Kasumi-1 (cell line): ENCODE measurements at places on chromosomes 4 and X.

DNA sequence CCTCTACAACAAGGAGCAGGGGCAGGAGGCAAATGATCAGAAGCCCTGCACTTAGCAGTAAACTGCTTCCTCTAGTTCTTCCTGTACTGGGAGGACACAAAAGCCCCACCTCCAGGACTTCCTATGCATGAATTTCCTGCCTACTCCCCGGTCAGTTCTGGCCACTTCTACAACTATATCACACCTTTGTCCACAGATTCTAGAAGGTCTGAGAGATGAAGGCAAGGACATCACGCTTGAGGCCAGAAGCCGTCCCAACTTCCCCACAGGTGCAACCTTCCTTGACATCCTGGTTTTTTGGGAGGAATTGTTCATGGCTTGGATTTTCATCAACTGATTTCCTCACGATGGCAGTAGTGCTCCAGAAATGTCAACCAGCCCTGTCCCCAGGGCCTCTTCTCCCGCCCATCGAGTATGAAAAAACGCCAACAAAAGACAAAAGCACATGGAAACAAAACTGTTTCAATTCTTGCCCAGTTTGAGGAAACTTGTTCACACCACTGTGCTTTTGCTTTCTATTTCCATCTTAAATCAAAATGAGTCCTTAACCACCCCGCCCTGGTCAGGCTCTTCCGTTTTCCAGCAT lies 206.5 kb upstream of the STK26 start:
- no peak for DNase-seq

- DNase-seq, result peak; percentile 56
These were observed 8.7 kb downstream of the SMIM10 start for GRCh38 chrX:134999469-134999868.

GRCh38 chr4:140856621-140857062 lies 100.5 kb upstream of the TBC1D9 start:
- no peak for DNase-seq

DNA sequence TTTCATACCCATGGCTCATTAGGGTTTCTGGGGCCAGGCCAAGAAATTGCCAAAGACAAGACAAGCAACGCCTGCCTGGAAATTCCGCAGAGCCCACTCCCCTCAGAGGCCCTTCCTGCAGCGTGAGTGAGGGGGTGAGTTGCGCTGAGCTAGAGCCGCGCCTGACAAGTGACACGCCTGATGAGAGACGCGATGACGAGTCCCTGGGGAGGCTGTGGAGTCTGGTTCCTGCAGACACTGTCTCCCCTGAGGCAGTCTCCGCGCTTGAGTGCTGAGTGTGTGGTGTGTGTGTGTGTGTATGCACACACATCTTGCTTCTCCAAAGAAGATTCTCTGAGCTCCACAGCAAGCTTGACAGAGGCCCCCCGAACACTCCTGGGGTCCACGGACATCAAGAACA lies 269.8 kb downstream of the BCOR start:
- no peak for DNase-seq

GRCh38 chr4:61407642-61408618 lies 207.8 kb downstream of the ADGRL3 start:
- no peak for DNase-seq

DNA sequence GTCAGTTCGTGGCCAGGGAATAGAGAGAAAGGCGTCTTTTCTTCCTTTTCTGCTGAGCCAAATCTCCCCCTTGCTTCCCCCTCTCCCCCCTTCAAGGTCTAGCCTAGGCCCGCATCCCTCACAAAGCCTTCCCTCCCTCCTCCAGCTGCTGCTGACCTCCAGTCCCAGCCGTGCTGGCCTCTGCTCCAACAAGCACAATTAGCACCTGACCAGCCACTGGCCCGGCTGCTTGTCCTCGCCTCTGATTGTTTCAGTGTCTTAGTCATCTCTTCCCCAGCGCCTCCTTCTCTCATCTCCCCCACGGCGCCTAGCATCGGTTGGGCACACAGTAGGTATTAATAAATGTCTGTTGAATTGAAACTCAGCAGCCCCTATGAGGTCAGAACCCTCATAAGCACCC lies 4.2 kb downstream of the ELF4 start:
- DNase-seq, result no peak

- no peak for DNase-seq
These were observed 885.0 kb upstream of the EPHA5 start for GRCh38 chr4:66555301-66555700.

DNA sequence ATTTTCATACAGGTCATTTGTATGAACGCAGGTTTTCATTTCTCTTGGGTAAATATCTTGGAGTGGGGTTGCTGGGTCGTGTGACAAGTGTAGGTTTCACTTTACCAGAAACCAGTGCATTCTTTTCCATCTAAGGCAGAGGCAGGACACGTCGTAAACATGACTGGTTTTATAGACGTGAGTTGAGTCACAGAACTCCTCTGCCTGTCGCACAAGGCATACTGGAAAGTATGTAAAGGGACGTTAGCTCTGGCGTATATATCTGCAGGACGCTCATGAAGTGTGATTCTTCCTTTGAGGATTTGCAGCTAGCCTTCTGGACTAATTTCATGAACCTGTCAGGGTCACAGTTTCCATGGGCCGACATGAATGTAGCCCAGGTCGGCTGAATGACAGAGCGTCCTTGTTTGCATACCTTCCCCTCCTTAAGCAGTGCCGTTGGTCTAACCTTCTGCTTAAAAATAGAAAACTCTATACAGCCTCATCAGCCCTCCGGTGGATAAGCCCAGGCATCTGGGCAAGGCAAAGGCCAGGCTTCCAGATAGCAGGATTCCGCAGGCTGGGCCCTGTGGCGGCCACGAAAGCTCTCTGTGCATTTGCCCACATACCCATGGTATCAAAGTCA lies 106.0 kb downstream of the GPR143 start:
- DNase-seq, result no peak

DNA sequence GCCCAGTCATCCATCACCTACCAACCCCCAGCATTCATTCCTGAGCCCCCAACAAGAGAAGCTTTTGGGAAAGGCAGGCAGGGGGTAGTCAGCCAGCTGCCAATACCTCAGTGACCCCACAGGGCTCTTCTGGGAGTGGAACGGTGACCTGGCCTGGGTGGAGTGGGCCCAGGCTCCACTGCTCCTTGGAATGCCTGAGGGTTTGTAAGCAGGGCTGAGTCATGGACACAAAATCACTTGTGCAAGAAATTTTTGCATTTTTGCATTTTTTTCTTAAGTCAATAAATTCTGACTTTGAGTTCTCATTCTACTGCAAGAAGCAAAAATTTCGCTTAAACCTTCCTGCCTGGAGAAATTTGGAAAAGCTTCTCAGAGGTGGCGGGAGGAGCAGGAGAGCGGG lies 18.5 kb downstream of the SORCS2 start:
- no peak for DNase-seq

DNA sequence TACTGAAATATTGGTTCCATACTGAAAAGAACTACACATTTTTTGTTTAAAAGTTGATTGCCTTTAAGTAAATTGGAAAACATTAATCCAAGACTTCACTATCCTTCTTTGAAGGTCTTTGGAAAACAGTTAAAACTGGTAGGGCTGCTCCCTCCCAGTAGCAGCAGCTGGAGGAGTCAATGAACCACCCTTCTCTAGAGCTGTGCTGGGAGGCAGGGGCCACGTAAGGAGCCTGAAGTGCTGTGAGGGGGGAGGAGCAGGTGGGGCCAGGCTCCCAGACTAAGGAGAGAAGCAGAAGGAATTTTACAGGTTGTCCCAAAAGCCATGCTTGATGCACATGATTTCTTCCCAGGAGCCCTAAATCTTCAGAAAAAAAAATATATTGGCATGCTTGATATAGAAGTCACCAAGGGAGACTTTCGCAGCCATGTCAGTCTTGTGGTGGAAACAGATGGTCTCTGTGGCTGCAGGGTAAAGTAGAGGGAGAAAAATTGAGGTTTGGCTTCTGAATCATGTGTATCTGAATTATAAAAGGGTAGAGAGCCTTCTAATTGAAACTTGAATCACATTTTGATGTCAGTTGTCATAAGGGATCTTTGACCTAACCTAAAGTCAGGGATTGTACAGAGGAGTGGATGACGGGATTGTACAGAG lies 673.2 kb upstream of the FRG1 start:
- DNase-seq, result no peak

- no peak for DNase-seq
These were observed 73.5 kb upstream of the RAP2C start for GRCh38 chrX:132292793-132293192.

DNA sequence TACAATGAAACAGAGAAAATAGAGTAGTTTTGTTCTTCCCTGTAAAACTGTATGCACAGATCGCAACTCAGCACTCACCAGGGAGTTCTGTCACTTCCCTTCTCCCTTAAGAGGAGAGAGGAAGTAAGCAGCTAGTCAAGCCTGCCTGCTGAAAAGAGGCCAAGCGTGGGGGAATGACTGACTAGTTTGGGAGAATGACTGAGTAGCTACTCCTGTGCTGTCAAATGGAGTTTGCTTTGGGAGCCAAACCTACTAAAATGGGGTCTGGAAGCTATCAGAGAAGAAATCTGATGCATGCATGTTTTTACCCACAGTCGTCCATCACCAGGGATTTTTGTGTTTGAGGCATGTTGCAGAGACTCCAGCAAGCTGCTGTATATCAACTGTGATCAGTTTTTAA lies 54.6 kb upstream of the LHFPL1 start:
- peak; percentile 27 for DNase-seq

- no peak for DNase-seq
These were observed 57.9 kb upstream of the TMPRSS11A start for GRCh38 chr4:68021185-68021584.

DNA sequence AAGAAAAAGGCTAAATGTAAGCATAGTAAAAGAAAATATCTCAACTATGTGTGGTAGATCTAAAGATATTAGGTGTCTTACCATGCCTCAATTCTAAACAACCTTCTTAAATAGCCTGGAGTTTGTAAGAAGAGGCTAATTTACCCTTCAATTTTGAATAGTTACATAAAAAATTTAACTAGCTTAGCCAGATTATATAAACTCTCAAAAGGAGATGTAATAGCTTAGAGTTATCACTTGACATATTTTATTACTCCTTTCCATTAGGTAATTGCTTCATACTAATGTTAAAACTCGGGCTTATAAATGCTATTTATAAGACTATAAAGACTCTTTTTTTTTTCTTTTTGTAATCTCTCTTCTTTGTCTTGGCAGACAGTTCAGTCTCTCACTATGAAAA lies 297.5 kb upstream of the PABPC4L start:
- DNase-seq, result no peak

DNA sequence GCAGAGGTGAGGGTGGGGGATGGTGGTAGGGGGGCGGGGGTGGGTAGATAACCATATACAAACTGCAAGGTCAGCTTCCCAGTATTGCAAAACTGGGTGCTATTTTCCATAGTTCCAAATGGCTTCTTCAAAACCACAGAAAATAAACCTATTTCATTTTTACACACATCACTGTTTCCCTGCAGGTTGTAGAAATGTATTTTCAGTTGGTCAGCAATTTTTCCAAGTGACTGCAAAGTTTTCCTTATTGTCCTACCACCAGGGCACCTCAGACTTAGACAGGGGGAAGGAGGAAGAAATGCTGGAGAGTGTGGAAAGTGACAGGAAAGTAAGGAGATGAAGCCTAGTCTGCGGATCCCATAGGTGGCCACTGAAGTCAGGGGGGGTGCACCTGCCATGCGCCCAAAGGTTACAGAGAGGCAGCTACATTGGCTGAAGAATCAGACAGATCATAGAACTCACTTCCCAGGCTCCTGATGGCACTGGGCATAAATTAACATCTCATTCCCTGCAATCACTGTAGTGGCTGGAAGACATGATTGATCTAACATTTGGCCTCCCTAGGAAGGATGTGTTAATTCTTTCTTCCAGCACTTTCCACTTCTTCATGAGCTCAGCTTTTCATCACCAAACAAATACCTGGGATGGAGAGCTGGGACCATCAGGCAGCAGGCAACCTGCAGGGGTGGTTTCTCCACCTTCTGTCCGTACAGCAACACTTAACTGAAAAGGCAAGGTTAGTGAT lies 402.0 kb downstream of the HNRNPD start:
- DNase-seq, result no peak

DNA sequence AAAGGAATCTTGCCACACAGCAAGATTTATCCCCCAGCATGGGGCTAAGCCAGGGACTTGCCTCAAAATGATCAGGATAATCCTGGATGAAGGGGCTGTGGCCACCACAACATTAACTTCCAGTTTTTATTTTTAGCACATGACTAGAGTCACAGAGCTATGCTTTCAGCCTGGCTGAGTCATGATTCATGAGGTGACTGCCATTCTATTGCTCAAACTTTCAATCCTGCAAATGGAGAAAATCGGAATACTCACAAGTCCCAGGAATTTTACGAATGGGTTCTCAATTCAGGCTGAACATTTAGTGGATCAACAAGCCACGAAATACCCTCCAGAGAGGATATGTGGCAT lies 70.7 kb upstream of the HPGD start:
- DNase-seq, result peak; percentile 79

- DNase-seq, result peak; percentile 0
These were observed 268.6 kb upstream of the VCX start for GRCh38 chrX:7574325-7574724.

DNA sequence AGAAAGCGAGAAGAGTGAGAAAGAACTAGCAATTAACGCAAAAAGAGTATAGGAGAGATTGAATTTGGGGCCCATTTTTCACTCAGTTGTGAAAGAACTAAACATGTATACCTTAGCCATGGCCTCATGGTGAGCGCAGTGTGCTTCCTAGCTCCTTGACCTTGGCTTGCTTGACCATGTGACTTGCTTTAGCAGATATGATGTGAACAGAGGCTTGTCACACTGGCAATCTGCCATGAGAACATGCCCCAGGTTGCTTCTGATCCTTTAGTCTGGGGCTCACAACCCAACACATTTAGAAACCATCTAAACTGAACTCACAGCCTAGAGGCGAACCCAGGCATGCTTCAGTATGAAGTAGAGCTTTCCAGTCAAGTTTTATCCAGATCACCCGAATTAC lies 260.1 kb upstream of the FTHL17 start:
- DNase-seq, result no peak

GRCh38 chr4:170307182-170307581 lies 217.4 kb upstream of the AADAT start:
- no peak for DNase-seq

DNA sequence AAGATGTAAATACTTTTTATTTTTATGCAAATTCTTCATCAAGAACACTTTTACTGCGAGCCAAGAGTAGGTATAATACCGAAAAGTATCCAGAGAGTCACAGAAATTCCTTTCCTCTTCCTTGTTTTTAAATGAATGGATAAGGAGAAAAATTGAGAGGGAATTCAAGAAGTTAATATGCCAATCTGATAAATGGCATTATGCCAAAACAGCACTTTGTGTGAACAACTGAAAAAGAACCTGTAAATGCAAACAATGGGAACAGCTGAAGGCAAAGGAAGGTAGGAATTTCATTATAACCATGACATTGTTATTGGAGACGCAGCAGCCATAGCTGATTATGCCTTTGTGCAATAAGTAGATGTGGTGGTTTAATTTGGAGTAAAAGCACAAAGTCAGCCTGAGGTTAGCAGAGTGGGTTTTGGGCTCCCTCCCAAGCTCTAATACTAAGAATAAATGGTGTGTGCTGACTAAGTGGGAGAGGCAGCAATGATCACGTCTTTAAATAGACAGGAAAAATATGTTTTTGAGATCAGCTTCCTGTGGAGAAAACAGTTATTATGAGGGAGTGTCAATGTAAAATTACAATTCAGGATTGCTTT lies 209.8 kb upstream of the NDST4 start:
- DNase-seq, result peak; percentile 64
